Fibroblast of gingiva (primary cell): ENCODE measurements at places on chromosomes 13 and 19.

DNA sequence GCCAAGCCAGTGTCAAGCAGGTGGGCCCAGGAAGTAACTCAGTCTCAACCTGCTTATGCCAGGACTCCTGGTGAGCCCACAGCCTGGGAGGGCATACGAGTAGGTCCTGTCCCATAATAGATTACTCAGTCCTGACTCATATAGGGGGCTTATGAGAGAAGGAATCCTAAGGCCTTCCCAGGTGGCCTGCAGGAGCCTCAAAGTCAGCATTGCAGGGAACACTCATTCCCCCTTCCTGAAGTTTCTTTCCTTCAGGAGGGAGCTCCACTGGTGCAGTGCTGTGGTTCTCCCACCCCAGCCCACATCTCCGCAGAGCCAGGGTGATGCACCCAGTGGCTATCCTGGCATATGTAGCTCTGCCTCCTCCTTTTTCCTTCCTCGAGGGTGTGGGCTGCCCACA, 137.3 kb downstream of the ZIC5 start:
- no peak for DNase-seq

- DNase-seq: no peak
These were observed 270.4 kb downstream of the ABCC4 start for GRCh38 chr13:95030821-95031343.

GRCh38 chr13:111280681-111281585, 39.5 kb upstream of the TEX29 start:
- peak; percentile 49 for DNase-seq

DNA sequence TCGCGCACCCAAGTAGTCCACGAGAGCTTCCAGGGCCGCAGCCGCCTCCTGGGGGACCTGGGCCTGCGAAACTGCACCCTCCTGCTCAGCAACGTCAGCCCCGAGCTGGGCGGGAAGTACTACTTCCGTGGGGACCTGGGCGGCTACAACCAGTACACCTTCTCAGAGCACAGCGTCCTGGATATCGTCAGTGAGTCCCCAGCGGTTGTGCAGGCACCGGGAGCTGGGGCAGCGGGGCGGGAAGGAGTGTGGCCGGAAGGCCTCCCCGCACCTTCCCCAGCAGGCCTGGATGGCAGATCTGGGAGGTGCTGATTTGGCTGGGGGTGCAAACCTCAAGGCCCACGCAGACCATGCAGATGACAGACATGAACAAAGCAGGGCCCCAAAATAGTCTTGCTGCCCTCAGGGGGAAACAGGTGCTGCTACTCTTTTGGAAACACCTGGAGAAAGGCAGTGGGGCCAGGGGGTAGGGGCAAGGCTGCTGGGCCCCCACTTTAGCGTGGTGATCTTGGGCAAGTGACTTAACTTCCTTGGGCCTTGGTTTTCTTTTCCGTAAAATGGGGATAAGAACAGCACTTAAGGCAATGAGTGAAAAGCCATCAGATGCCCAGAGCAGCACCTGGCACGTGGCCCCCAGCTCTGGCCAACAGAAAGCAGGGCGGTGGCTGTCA, 4.0 kb downstream of the MAG start:
- DNase-seq: no peak

DNA sequence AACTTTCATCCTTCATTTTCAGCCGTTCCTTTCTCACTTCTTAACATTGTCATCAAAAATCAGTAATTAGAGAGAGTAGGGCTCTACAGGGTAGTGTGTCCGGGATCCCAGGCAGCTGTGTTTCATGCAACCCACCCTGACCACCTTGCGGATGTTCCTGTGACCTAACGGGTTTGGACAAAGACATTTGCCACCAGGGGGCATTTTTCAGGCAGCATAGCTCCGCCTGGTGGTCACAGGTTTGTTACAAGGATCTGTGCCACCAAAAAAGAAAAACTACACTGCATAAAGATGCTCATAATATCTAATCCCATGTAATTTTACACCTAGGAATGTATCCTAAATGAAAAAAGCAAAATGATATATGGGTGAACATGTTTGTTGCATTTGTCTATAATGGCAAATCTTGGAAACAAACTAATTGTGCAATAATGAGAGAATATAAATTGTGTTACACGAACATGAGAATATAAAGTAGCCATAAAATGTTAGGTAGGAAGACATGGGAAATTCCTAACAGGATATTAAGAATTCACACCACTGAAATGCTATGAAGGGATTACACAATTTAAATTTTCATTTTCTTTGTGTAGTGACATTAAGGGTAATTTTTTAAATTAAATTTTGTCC, 123.0 kb downstream of the SLC7A1 start:
- peak; percentile 57 for DNase-seq

DNA sequence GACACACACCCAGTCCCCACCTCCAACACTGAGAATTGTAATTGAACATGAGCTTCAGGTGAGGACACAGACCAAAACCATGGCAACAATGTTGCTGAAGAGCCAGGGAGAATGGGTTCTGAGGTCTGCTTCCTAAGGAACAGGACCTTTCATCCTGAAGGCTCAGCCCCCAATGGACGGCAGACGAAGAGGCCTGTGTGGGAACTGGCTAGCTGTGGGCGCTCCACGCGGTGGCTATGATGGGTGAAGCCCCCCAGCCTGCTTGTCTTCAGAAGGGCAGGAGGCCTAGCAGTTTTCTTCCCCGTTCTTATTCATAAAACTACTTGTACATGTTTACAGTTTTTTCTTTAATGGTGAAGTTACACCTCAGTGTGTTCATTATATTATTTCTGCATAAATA, 136.1 kb upstream of the SPACA7 start:
- DNase-seq: no peak

DNA sequence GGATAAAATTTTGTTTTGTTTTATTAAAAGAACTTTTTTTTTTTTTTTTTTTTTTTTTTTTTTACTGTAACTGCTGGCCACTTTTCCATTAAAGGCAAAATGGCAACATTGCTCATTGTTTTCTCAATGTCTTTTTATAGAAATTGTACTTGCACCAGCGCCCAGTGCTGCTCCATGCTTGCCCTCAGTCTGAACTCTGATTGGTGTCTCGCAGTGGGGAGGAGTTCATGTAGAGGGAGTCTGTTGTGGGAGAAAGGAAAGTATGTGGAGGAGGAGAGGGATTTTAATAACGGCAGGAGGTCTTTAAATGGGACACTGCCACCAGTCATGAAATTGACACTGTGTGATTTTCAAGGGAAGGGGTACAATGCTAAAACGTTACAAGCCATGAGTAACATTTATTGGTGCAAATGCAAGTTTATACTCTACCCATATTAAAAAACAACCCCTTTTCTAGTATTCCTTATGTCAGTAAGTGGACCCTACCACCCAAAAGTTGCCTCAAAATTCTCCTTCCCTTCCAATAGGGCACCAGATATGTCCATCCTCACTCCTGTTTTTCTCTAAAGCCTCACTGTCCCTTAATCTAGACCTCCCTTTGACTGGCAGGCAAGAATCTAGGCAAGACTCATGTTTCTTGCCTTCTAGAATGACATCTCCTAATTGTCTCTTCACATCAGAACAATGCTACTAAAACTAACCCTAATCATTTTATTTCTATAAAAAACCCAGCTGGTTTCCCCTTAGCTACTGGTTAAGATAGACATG, 3.2 kb downstream of the RASL11A start:
- DNase-seq: peak; percentile 52

GRCh38 chr13:38730332-38730731, 43.5 kb downstream of the FREM2 start:
- no peak for DNase-seq

- DNase-seq: peak; percentile 31
These were observed 29.0 kb downstream of the EXOSC8 start for GRCh38 chr13:37029617-37030016.

GRCh38 chr19:4098493-4098892, 25.4 kb downstream of the MAP2K2 start:
- no peak for DNase-seq

DNA sequence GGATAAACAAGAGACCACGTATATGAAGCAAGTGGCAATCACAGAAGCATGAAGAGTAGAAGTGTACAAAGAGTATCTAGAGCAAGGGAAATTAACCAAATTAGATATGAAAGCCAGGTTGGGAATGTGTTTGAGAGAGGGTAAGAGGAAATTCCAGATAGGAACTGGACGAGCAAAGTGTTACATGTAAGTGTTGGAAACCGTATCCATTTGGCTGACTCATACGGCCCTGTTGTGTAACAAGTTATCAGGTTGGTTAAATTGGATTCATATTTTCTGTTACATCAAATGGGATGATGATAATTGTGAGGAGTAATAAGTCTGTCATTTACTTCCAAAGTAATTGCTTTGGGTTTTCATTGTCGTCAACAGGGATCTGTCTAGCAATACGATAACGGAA, 46.7 kb downstream of the RXFP2 start:
- DNase-seq: no peak

DNA sequence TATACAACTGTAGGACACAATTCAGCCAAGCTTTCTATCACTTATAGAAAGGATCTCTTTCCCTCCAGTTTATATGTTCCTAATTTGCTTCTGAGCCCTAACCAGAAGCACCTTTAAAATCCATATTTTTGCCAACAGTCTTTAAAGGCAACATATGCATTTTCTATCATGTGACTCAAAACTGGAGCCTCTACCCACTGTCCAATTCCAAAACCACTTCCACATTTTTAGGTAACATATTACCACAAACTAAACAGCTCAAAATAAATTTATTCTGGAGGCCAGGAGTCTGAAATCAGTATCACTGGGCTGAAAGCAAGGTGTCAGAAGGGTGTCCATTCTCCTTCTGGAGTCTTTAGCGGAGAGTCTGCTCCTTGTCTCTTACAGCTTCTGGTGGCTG, 15.9 kb upstream of the EFNB2 start:
- DNase-seq: no peak

DNA sequence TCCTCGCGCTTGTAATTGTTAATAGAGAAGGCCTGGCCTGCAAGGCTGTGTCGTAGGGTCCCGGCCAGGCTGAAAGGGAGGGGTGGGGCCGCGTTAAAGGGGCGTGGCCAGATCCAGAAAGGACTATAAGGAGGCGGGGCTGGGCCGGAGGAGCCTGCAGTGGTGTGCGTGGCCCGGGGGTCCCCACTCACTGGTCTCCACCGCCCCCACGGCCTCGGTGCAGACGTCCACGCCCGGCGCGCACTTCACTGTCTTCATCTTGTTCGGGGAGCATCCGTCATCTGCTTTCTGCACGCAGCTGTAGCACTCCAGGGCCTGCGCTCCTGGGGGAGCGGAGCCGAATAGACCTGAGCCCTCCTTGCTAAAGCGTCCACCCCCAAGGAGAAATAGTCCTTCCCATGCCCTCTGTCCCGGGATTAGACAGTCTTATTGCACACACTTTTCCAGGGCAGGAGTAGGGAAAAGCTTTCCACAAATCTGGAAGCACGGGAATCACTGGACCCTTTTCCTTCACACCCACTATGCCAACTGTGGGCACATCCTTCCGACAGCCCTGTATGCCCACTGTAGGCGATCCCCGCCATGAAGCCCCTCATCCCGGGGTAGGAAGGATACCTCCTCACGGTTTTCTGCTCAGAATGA, 1.2 kb downstream of the LYPD3 start:
- no peak for DNase-seq

DNA sequence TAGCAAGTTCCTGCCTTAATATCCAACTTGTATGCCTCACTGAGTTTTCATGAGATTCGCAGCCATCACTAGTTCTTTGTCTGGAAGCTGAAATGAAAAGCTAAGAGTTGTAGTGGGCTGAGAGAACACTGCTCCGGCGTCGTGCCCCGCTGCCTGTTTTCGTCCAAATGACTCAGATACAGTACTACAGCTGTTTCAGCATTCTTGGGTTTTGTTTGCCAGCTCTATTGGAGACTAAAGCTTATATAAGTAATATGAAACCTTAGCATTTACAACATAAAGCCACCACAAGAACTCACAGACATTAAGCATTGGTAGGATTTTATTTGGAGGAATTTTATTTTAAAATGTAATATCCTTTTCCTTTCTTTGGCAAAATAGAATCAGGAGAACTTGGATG, 299.7 kb downstream of the DLEU7 start:
- DNase-seq: peak; percentile 82

DNA sequence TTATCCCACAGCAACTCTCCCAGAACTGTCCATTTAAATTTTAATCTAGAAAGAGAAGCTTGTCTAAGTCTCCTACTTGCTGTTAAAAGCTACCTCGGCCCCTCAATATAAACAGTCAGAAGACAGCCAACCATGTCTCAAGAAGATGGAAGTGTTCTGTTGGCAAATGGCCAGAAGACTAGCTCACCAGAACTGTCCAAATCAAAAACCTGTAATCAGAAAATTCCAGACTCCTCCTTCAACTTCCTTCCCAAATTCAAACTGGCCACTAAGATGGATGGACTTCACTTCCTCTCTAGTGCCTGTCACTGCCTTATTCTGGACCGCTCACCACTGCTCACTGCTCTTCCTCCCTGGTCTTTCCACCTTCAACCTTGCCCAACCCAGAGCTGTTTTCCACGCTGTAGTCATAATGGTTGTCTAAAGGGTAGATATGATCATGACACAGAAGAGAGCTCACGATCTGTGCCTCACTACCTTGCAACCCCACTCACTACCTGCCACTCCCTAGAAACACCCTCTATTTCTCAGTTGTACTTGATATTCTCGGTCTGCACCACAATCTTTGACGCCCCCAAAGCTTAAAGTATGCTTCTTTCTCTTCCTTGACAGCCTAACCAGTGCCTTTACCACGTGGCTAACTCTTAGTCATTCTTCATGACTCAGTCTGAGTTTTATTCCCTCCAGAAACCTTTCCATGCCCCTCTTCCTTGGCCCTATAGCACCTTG, 9.2 kb downstream of the FGF14 start:
- no peak for DNase-seq

- peak; percentile 42 for DNase-seq
These were observed 244.4 kb upstream of the MAB21L1 start for GRCh38 chr13:35720690-35721554.

DNA sequence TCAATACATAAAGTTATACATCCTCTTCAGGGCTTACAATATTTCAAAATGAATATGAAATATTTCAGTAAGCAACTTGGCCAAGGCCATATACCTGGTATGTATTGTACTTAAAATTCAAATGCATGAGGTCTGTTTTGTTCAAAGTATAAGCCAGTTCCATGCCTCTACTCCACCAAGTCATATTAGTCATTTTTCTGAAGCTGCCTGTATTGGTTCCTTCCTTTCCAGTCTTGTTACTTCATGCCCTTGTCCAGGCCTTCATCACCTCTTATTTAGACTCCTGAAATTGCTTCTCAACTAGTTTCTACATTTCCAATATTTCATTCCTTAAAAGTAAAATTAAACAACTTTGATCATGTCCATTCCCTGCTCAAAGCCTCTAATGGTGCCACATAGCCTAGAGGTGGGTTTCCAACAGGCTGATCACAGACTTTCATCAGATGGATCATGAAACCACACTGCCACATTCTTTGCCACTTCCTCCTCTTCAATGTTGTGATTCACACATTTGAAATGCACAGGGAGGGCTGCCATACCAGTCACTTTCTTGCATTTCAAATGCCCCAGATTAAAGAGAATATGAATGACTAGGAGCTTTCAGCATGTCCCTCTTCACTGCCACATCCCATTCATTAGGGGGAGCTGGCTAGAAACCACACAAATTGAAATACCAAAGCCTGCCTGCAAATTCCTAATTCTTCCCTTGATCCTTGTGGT, 424.1 kb upstream of the DACH1 start:
- peak; percentile 57 for DNase-seq
